ENCODE measurements at places on chromosomes 7 and 10.

DNA sequence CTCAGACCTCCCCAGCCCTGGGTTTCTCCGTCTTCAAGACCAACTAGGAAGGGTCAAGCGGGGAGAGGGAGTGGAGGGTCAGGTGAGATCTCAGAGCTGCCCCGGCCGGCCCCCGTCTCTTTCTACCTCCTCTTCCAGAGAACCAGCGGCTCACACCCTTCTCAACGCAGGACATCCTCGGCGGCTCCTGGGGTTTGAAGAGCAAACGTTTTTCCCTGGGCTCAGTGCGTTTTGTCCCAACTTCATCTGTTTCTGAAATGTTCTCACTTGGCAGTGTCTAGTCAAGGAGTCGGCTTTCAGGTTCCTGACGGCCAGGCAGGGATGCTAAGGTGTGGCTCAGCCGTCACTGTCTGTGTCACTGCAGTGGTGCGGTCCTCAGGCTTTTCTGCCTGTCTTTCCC, 416.4 kb upstream of the FOXK1 start:
- no peak for DNase-seq

GRCh38 chr7:28358423-28358868, 53.9 kb upstream of the CREB5 start:
- no peak for DNase-seq

DNA sequence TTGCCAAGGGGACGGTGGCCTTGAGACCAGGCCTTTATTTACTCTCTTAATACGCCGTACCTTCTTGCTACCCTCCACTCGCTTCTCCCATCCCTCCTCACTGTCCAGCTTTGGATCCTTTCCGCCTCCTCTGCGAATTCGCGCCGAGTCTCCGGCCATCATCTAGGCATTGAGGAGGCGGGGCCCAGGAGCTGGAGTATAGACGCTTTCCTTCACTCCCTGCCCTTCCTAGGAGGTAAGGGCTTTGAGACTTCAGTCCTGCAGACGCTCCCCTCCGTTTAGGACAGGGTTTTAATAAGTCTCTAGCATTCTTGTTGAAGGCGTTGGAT, 538 bp downstream of the TFAM start:
- peak; percentile 6 for DNase-seq

GRCh38 chr10:12348870-12349628, at the start of gene CAMK1D:
CAMK1D (plus strand) TSS chr10:12349547.
- DNase-seq: peak; percentile 87
